ENCODE measurements at places on chromosomes 6 and 20. TPM values are rescaled to one million over a fixed set of nuclear protein-coding genes. Genes with fewer than 3 reads are reported as not detected.

Gene TAB2
- 60.0 TPM for total RNA-seq

Gene FOXQ1
- 2.0 TPM for total RNA-seq

Gene ANKRD66
- total RNA-seq: not detected

Gene CDYL
- total RNA-seq: 78.3 TPM

Gene KCNK16
- total RNA-seq: 35.2 TPM

Gene PXDC1
- total RNA-seq: 5.3 TPM

Gene GRM1
- total RNA-seq: 0.41 TPM

Gene CLPSL2
- not detected for total RNA-seq

Gene MAP3K5
- total RNA-seq: 1.1 TPM

Gene PGC
- not detected for total RNA-seq

Gene LYRM4
- 34.4 TPM for total RNA-seq

Gene BCAS4
- 8.5 TPM for total RNA-seq

Gene PARD6B
- total RNA-seq: 32.9 TPM

- DNase-seq: no peak
Observed at GRCh38 chr6:761997-762396, 69.1 kb upstream of the EXOC2 start.

DNA sequence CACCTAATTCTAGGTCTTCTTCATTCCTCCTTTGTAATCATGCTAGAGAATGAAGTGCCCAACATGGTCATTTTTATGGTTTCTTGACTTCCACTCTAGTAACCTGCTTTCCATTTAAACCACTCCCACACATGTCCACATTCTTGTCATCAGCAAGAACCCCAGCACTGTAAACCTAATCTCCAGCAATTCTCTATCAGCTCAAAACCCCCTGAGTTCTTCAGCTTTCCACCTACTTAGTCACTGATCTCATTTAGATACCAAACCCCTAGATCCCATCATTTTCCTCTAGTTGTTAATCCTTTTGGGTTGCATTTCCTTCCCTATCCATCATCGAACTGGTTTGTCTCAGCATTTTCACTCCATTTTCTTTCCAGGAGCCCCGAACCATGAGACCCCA lies 49.7 kb downstream of the GOPC start:
- no peak for DNase-seq

GRCh38 chr6:39688494-39688893 lies 36.7 kb downstream of the KIF6 start:
- DNase-seq: no peak

DNA sequence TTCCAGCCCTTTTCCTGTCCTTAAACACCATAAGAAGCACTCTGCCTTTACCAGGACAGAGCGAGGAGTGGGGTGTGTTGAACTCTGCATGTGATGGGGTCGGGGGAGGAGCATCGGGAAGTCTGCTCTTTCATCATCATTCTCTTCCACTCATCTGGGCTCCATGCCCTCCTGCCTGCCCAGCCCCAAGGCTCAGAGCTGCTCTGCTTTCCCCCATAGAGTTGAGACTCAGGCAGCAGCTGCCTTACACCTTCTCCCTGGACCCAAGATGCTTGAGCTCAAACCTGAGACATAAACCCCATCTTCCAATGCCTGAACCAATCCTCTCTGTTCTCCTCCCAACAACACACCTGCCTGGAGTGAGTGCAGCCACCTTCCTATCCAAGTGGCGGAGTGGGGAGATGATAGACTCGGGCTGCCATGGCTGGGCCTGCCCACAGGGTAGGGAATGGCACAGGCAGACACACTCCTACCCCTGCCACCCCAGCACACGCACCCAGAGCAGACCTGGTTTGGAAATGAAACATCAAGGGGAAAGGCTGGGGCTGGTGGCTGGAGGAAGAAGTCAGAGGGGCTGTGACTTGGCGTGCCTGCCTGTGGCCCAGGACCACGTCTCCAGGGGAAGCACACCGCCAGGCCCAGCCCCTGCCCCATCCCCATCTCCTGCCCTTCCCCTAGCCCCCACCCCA lies 28.4 kb downstream of the TFEB start:
- no peak for DNase-seq

- DNase-seq: no peak
Observed at GRCh38 chr20:9339708-9340107, 174.7 kb upstream of the LAMP5 start.

DNA sequence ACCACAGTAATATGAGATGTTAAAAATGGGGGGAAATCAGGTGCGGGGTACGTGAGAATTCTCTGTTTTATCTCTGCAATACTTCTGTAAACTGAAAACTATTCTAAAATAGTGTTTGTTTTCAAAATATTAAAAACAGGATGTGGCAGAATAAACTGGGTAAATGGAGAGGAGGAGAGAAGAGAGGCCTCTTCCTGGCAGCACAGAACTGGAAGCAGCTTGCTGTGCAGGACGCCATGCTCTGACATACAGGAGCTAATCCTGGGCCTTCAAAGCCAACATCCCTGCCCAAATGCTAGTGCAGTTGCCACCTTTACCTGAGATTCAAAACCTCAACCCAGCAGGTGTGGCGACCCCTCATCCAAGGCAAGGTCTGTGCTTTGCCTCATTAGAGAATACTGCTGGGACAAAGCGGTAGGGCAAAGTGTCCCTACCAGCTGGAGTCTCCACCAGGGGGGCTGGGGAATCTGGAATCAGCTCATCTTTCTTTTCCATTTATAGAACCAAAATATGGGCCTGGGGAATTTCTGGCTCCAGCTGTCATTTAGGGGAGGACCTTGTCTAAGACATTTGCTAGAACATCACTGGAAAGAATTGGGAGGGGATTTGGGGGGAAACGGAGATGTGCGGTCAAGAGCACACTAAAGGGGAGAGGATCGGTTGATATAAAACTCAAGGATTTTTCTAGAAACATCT lies 67.3 kb downstream of the SCML4 start:
- DNase-seq: no peak

GRCh38 chr6:12916006-12916405 lies 199.4 kb downstream of the PHACTR1 start:
- no peak for DNase-seq

GRCh38 chr6:19067165-19067564 lies 680.0 kb downstream of the RNF144B start:
- no peak for DNase-seq

DNA sequence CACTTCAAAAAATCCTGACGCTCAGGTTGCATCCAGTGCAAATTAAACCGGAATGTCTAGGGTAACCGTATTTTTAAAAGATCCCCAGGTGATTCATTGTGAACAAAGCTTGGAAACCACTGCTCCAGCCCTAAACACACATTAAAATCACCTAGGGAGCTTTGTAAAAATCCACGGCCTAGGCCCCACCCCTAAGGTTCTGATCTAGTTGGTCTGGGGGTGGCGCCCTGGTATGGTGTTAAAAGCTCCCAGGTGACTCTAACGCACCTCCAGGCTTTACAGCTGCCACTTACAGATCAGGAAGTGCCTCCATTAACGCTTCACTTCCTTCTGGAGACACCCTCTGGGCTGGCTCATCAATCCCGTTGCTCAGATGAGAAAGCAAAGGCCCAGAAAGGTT lies 92.2 kb downstream of the GRM4 start:
- DNase-seq: no peak

DNA sequence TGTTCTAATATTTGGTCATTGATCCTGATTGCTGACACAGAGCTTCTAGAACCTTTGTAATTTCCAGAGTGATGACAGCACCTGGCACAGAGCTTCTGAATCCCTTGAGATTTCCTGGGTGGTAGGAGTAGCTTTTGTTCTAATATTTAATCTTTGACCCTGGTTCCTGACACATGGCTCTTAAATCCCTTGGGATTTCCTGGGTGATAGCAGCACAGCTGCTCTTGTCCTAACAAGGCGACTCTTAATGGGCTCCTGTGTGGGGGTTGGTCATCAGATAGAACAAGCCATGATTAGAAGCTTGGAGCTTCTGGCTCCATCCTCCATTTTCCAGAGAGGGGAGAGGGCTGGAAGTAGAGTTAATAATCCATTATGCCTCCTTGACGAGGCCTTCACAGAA lies 18.4 kb downstream of the GMPR start:
- DNase-seq: no peak

DNA sequence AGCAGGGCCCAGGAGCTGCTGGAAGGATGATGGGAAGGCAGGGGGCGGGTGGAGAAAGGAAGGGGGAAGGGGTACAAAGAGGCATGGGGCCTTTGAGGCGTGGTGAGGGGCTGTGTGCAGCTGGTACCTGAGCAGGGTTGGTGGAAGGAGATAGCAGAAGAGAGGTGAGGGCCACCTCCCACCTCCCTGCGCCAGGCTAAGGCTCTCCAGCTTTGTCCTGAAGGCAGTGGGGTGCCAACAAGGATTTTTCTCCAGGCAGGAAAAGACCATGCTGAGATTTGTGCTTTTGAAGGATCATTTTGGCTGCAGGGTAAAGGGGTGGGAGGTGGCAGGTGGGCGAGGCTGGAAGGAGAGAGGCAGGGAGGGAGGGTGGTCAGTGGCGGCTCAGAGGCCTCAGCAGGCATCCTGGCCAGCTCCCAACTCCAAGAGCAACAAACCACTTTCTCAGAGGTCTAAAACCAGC lies 40.8 kb downstream of the NOL4L start:
- DNase-seq: no peak

GRCh38 chr6:111562246-111562645 lies 43.4 kb downstream of the TRAF3IP2 start:
- no peak for DNase-seq

DNA sequence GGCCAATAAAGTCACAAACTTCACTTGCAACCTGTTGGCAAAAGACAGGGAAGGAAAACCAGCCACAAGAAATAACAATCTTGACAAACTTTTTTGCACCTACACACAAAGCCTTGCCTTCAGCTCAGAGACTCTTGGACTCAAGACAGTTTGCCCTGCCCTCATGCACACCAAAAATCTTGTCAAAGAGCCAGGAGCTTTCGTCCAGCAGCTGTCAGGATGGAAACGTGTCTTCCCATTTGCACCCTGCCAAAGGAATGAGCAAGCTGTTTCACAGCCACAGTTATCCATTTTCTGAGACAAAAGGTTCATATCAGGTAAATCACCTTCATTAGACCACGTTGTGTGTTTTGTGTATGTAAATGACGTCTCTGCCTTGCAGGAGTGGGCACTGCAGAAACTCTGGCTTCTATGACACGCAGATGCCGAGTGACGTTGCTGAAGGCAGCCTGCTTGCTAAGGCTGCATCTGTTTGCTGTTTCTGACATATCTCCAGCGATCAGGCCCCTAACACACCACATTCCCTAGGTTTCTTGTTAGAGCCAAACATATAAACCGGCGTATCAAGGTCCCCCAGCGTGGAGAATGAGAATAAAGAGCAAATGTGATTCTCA lies 193.4 kb downstream of the SYNDIG1 start:
- DNase-seq: no peak

DNA sequence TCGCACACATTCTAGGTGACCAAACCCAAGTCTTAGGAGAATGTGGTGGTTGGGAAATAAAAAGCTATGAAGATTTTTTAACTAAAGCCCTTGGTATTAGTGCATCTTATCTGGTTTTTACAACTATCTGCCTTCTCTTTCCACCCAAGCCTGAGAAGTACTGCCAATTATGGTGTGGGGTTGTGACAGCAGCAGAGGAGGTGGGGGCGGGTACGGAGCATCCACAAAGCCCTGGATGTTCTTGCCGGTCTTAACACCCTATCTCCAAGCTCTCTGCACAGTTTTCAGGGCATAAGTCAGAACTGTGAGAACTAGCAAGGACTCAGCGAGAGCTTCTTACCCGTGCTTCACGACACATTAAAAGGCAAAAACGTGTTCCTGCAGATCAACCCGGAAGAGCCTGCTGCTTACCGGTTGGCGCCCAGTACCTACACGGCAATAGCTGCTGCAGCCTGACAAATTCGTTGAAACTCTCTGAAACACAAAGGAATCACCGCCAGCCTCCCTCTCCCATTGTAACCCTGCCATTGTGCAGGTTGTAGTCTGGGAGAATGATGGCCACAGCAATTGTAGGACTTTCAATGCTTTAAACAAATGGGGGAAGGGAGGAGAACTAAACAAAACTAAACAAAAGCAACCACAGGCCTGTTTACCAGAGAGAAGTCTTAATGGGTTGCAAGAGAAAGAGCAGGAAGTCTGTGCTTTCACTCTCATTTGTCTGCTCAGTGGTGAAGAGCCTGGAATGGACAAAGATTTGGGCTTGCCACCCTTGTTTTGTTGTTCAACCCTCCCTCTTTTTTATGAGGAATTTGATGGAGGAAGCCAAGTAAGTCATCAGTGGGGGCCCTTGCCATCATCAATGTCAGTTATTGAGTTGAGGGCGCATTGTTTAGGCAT lies 461.0 kb upstream of the JARID2 start:
- DNase-seq: no peak

GRCh38 chr6:14974792-14975470 lies 270.9 kb upstream of the JARID2 start:
- no peak for DNase-seq

DNA sequence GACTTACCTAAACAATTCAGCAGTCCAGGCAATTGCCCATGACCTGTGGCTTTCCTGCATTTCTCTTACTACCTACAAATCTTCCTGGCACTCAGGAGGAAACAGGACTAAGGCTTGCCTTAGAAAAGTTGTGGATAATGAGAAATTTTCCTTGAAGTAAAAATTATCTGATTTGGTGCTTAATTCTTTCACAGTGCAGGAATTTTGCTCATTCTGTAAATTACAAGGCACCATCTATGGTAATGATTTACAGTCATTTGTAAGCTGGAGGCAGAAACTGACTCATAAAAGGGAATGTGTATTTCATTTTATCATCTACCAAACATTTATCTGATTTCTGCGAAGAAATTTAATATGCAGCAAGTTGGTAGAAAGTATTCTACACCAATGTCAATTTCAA lies 211.5 kb upstream of the FKBP1C start:
- no peak for DNase-seq

DNA sequence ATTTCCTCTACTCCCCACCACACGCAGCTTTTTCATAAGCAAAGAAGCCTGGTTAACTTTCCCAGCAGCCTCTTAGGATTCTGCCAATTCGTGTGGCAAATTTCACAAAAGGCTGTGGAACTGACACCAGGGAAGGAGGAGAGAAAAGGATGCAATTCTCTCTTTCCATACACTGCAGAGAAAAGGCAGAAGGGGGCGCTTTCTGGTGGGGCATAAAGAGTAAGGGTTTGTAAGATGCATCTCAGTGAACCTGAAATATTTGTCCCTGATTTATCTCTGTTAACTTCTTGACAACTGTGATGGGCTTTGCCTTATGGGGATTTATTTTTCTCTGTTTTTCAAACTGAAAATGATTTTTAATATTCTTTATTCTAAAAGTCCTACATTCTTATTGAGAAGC lies 45.5 kb upstream of the GLP1R start:
- DNase-seq: no peak

DNA sequence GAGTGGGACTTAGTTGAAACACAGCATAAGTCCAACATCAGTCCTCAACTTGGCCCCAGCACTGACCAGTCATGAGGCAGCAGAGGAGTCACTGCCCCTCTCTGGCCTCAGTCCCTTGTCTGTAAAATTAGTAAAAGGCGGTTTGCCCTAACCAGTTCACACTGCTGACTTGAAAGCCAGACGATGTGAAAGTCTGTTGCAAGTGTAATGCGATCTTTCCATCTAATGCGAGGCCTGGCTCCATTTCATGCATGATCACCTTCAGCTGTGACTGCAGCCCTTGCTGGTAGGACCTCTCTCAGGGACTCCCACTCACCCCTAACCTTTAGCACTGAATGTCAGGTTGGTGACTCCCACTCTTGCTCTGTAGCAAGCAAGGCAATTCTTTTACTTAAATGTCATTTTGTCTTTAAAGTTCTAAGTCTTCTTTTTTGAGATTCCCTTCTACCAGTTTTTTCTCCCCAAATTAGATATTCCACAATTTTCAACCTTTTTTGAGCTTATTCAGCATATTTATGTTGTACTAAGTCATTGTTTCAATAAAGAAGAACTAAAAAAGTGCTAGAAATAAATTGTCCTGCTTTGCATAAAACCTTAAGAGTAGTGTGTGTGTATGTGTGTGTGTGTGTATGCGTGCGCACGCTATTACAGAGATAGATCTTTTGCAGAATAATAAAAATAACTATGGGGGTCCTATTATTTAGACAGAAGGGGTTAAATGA lies 245.5 kb downstream of the PACRG start:
- DNase-seq: no peak

Measured in progenitor cell of endocrine pancreas (in vitro differentiated cells).